ENCODE measurements at places on chromosomes 5 and 9.

DNA sequence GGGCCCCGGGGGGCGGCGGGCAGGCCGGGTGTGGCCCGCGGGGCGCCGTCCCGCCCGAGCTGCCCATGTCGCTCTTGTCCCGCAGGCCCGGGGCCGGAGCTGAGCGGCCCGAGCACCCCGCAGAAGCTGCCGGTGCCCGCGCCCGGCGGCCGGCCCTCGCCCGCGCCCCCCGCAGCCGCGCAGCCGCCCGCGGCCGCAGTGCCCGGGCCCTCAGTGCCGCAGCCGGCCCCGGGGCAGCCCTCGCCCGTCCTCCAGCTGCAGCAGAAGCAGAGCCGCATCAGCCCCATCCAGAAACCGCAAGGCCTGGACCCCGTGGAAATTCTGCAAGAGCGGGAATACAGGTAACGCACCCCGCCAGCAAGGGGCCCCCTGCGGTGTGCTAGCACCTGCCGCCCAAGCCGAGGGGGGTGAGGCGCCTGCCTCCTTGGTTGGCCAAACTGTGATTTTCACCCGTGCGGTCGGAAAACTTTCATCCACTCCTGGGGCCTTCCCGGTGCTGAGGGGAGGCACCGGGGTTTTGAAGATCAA, 32.1 kb downstream of the SMARCA2 start:
- no peak for DNase-seq

DNA sequence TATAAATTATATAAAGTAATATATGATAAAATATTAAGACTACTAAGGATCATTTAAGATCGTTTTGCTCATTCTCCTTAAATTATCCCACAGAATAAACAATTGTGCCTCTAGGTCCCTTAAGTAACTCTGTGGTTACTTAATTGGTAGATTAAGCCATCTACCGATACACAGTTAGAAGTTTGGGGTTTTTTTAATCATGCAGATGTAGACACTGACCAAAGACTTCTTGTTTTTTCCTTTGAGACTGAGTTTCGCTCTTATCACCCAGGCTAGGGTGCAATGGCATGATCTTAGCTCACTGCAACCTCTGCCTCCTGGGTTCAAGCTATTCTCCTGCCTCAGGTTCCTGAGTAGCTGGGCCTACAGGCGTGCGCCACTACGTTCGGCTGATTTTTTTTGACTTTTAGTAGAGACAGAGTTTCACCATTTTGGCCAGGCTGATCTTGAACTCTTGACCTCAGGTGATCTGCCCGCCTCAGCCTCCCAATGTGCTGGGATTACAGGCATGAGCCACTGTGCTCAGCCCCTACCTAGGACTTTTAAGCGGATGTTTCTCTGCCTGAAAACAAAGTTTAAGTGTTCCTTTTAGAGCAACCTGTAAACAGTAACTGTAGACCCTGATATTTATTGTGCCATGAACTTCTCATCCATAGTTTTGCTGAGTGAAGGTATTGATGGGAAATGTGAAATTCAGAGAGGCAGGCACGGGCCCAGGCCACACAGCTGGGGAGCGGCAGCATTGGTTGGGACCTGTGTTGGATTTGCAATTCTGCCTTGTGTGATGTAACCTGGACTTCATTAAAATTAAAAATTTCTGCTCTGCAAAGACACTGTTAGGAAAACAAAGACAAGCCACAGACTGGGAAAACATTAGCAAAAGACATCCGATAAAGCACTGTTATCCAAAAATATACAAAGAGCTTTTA, 11.6 kb downstream of the CEL start:
- DNase-seq = no peak

DNA sequence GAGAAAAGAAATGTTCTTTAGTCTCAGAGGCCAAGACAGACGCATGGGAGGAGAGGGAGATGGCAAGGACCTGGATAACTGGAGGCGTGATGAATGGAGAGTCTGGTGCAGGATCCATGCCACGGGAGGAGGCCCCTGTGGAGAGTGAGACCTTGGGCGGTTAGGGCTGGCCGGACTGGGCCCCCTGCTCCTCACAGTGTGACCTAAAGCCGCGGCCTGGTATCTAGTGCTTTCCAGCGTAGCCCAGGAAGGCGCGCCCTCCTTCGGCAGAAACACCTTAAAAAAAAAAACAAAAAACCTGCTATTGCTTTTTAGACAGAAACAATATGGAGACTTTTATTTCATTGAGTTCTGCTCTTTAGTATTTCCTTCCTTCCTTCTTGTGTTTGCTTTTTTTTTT, 33.1 kb downstream of the SCGB3A1 start:
- no peak for DNase-seq

DNA sequence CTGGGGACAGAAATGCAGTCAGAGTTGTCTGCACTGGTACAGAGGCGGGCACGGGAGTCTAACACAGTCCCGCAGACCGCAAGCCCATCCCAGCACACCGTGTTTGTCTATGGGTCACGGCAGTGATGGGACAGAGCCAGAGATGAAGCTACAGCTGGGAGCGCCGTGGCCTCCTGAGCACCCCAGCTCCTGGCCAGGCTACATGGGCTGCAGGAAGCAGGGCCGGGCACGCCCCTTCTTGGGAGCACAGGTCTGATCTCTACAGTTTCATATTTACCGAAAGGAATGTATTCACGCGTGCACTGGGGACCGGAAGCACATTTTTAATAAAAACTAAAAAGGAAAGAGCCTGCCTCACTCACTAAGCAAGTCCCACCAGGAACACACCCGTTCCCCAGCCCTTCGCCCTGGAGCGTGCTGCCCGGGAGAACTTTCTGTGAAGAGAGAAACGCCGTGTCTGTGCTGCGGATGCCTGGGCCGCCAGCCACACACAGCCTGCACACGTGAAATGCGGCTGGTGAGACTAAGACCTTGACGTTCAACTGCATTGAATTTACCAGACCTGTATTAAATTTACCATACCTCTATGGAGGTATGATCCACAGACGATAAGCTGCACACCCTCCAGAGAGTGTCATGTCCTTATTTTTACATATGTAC, 81.1 kb downstream of the VAV2 start:
- DNase-seq = no peak

DNA sequence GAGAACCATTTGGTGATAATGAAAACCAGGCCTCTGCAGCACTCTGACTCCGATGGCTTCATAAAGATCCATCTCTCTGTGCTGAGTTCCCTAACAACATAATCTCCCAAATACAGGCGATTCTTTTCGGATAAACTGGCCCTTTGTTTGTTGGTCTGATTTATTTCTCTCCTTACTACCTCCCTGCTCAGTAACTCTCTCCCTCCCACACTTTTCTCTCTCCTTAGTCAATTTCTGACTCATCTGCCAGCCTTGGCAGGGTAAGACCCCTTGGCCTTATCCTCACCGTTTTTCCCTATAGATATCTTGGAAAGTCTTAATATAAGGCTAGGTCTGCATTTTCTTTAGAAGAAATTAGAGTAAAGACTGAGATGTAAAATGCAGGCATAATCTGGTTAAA, 128.7 kb downstream of the BRINP1 start:
- DNase-seq = no peak

DNA sequence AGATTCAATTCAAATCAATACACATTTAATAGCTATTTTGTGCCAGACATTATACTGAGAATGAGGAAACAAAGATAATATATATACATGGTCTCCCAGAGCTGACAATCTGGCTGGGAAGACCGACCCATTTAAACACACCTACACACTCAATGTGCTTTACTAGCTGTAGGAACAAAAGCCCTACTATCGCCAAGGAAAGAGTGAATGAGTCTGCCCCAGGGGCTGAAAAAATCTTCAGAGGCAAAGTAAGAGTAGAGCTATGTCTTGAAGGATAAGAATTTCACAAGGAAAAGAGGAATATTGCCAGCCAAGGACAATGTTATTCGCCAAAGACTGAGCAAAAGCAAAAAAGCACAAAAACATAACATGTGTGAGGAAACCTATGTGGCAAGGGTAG, 6.6 kb downstream of the PFDN1 start:
- no peak for DNase-seq

DNA sequence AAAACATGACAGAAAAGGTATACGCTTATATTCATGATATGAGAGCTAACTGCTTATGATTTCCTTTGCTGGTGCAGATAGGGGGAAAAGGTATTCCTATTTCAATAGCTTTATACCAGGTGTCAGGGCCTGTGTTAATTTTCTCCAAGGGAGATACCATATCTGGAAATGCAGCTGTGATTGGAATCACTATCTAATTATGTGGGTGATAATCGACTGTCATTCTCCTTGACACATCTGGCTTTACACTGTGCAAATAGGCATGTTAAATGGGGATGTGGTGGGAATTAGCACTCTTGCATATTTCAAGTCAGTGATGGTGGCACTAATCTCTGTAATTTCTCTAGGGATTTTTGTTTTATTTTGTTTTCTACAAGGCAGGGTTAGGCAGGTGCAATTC, 611.1 kb downstream of the CDH9 start:
- no peak for DNase-seq

DNA sequence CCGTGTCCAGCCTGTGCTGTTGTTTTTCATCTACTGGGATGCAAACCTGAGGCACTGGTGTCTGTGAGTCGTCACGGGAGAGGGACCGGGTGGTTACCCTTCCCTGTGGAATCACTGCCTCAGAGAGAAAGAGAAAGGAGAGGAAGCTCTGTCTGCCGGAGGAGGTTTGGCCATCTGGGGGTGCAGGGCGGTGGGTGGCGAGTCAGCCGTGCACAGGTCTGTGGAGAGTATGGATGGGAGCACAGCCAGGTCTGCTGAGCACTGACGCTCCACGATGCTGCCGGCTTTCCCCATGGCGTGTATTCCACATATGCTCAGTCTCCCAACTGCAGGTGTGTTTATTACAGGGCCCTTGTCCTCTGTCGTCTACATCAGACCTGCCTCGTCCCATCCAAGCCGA, 395.2 kb upstream of the IRX4 start:
- no peak for DNase-seq

DNA sequence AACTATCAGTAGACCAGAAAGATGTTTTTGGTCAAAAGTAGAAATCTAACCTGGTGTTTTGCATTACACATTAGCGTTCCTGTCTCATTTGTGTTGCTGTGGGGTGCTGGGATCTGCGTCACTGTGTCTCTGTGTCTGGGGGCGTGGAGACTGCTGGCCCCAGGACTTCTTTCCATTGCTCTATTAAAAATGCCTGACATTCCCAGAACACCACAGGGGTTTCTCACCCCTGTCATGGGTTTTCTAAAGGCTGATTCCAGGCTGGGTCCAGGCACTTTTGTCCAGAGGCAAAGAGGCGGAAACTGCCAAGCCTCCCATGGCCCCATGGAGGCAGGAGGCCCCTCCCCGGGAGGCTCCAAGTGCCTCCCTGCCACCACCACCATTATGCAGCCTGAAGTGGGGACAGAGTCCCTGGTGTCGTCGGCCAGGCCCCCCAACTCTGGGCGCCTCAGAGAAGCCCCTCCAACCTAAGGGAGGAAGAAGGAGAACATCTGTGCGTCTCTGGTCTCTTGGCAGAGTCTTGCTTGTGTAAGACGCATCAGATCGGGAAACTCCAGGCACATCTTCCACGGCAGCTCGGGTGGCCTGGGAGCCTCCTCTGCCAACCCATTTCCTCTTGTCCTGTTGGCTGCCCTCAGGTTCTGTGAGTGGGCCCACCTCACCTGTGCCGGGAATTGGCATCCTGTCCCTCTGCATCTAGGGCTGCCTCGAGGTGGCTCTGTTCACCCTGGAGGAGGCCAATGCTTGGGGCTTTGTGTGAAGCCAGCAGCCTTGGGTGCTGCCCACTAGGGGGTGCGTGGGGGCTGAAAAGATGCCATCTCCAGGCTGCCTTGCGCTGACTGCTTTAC, 13.8 kb upstream of the PLEKHG4B start:
- DNase-seq = peak; percentile 59

DNA sequence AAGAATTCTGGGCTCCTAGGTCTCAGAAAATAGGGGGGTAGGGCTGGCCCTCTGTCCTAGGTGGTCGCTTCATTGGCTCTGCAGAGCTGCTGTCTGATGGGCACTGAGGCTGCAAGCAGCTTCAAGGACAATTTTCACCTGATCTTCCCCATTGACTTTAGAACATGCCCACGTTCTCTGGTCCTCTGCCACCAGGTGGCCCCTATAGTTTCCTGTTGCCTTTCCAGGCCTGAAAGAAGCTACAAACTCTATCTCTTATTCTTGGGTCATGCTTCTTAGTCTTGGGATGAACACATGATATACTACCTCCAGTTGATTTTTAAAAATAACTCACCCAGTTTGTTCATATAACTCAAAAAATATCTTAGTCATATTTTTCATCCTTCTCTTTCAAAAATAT, 26.3 kb downstream of the SPZ1 start:
- peak; percentile 63 for DNase-seq

GRCh38 chr9:14313378-14313940, 482 bp downstream of the NFIB start:
- peak; percentile 12 for DNase-seq

GRCh38 chr5:3230254-3230653, 365.4 kb upstream of the IRX1 start:
- no peak for DNase-seq

DNA sequence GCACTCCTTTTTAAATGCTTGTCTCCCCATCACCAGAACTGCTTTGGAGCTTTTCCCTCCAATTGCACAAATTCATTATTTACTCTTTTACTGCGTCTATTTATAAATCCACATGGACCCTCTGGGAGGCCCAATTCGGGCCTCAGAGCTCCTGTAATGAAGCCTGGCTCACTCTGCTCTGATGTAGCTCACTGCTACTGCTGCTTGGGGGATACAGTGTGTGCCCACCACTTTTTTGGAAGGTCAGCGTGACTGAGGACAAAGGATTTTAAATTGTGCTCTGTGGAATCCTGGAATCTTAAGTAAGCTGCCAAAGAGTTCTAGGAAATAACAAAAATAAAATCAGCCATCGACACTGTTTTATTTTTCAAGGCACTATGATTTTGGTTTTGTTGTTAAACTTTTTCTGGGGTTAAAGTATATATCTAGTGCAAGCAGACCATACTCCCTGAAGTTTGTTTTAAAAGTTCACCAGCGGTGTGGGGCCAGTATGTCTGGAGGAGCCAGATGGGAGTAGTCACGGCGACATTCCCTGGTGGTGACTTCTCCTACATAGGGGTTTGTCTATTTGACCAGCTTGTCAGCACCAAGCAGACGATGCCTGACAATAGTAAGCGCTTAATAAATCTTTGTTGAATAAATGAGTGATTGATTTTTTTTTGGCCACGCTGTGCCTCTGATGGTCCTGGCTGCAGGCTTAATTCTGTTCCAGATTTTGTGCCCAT, 142.8 kb downstream of the TMEM38B start:
- no peak for DNase-seq

- DNase-seq = no peak
Measured at GRCh38 chr9:4933177-4933576, 51.9 kb upstream of the JAK2 start.

GRCh38 chr5:95027775-95028174, 257.1 kb downstream of the MCTP1 start:
- no peak for DNase-seq

- no peak for DNase-seq
Measured at GRCh38 chr5:84573017-84573712, 188.5 kb upstream of the EDIL3 start.

GRCh38 chr5:88388476-88389337, 120.1 kb upstream of the TMEM161B start:
- no peak for DNase-seq
